ENCODE measurements at places on chromosomes 6 and 20.

GRCh38 chr6:125361868-125362267, 60.1 kb upstream of the HDDC2 start:
- no peak for DNase-seq

GRCh38 chr20:48604936-48605335, 222.9 kb downstream of the PREX1 start:
- no peak for DNase-seq

DNA sequence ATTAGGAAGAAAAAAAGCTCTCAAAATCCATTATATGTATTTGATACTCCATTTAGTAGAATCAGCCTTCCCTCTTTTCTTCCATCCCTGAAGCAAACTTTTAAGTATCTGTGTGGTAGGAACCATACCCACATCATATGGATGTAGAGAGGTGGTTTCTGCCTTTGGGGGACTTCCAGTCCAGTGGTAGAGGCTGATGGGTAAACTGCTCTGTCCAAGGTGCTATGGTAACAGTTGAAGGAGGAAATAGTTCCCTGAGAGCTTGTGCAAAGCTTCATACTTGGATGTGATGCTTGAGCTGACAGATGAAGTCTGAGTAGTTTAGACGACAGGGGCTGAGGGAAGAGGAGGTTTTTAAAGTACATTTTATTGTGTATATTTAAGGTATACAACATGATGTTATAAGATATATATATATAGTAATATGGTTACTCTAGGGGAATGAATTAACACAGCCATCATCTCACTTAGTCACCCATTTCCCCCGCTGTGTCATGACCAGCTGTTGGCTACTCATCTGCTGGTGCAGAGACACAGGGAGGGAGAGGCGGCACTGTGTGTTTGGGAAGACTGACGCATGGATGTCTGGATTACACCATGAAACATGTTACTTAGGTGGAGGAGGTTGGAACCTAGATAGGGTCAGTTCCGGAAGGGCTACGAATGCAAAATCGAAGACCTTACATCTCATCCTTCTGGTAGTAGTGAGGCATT, 185.2 kb downstream of the FARS2 start:
- no peak for DNase-seq

GRCh38 chr6:160065200-160065599, 56.4 kb upstream of the SLC22A1 start:
- no peak for DNase-seq

- no peak for DNase-seq
Measured at GRCh38 chr20:62268228-62268900, 30.0 kb downstream of the OSBPL2 start.

- DNase-seq: no peak
Measured at GRCh38 chr20:1124421-1124820, 6.0 kb downstream of the PSMF1 start.

DNA sequence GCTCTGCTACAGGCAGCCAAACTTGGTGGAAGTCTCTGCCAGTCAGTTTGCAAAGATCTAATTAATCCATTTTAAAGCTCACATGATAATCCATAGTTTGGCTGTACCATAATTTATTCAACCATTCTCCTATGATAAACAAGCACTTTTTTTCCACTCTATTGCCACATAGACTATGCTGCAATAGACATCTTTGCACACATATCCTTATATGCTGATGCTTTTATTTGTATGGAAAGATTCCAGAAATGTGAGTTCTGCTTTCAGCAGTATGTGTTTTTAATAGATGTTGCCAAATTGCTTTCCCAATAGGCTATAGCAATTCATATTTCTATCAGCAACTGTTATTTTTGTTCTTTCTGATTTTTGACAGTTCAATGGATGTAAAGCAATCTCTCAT, 628.0 kb downstream of the KIF16B start:
- DNase-seq: no peak

DNA sequence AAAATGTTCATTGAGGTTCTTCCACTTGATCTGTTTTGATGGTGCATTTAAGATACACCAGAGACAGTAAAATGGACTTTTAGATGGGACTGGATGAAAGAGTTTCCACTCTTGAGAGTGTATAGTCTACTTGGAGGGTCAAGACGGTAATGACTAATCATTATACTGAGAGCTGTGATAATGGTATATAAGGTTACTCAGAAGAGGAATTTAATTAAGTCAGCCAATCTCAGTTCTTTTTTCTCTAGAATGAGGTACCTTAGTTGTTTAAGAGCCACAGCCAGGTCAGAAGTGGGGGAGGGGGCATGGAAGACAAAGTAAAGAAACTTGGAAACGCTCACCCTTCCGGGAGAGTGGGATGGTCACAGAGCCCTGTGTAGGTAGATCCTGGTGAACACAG, 123.9 kb downstream of the MAP3K4 start:
- no peak for DNase-seq

DNA sequence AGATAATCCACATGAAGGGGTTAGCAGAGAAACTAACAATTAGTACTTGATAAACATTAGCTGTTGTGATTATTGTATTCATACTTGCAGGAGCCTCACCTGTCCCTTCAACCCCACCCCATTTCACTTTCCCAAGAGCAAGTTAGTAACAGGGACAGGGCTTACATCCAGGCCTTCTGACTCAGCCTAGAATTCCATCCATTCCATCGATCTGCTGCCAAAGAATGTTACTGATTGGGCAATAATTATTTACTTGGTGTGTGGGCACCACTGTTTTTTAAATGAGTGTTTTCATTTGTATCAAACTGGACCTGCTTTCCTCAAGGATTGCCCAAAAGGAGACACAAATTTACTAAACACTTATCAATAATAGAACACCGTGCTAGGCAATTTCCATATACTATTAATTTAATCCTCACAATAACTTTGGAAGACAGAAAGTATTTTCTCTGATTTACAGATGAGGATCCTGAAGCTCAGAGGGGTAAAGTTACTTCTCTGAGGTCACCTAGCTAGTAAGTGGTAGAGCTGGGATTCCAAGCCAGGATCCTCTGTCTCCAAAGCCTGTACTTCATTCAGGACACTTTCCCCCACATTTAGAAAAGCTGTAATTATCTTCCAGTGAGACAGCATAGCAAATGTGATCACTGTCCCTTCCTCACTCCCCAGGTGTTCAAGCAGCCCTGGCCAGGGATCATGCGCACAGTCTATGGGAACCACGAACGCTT, 32.8 kb downstream of the GSS start:
- DNase-seq: no peak

DNA sequence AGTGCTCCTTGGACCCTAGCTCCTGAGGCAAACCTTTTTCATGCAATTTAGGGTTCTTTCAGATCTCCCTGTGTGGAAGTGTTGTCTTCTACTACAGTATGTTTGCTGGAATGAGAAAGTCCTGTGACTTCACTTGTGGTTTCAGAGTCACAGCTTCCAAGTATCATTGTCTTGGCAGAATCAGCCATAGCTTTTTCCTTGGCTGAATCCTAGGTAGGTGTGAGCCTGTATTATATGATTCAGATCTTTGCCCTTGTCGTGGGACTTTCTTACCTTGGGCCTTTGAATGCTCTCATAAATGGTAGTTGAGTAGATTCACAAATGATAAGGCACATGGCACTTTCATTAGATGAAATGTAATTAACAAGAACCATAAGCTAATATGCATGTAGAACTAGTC, 16.5 kb downstream of the CARMIL1 start:
- DNase-seq: no peak

- DNase-seq: no peak
Measured at GRCh38 chr6:12339808-12340487, 49.8 kb downstream of the EDN1 start.

- no peak for DNase-seq
Measured at GRCh38 chr6:156953479-156954146, 176.4 kb downstream of the ARID1B start.

- no peak for DNase-seq
Measured at GRCh38 chr6:139402876-139403386, 28.5 kb upstream of the CITED2 start.

- no peak for DNase-seq
Measured at GRCh38 chr20:34468951-34469350, 47.3 kb upstream of the DYNLRB1 start.

GRCh38 chr20:54476169-54477009, 996 bp downstream of the DOK5 start:
- no peak for DNase-seq

DNA sequence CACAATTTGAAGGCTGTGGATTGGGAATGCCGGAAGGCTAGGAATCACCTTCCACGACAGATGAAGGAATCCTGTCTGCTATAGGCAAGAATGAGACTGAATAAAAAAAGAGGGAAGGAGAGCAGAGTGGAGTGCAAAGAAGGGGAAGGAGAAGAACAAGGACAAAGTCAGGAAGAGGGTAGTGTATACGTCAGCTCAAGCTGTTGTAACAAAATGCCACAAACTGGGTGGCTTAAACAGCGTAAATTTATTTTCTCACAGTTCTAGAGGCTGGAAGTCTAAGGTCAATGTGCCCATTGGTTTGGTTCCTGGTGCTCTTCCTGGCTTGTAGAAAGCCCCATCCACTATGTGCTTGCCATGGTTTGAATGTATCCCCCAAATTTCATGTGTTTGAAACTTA, 104.5 kb downstream of the TTLL2 start:
- no peak for DNase-seq

GRCh38 chr6:165660857-165661663, 2.0 kb downstream of the PDE10A start:
- no peak for DNase-seq

- DNase-seq: no peak
Measured at GRCh38 chr6:4103929-4104328, 25.0 kb upstream of the FAM217A start.

DNA sequence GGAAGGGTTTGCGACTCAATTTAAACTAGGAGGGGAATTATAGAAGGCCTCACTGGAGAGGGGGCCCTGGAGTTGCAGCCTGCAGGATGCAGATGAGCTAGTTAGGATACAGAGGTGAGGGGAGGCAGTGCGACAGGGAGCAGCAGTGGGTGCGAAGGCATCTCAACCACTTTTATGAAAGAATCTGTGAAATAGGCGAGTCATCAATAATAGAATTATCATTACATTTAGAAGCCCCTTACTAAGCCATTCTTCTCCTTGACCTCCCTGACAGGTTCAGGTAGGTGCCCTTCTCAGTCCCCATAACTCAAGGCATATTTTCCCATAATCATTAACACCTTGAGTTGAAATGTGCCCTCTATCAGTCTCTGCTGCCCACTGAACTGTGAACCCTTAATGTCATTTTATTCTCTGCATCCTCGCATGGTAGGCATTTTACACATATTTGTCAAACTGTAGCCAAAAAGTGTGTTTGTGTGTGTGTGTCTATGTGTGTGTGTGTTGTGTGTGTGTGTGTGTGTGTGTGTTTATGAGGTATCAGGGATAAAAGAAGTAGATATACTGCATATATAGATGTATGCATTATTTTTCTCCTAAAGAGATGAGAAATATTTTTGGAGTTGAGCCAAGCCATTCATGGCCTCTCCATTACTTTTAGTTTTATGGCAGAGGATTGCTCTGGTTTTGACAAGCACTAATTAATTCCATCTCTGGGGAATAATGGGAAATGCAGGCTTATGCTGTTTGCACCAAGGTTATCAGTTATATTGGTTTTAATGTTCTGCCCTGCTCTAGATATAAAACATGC, 898.8 kb downstream of the KIF16B start:
- DNase-seq: no peak

DNA sequence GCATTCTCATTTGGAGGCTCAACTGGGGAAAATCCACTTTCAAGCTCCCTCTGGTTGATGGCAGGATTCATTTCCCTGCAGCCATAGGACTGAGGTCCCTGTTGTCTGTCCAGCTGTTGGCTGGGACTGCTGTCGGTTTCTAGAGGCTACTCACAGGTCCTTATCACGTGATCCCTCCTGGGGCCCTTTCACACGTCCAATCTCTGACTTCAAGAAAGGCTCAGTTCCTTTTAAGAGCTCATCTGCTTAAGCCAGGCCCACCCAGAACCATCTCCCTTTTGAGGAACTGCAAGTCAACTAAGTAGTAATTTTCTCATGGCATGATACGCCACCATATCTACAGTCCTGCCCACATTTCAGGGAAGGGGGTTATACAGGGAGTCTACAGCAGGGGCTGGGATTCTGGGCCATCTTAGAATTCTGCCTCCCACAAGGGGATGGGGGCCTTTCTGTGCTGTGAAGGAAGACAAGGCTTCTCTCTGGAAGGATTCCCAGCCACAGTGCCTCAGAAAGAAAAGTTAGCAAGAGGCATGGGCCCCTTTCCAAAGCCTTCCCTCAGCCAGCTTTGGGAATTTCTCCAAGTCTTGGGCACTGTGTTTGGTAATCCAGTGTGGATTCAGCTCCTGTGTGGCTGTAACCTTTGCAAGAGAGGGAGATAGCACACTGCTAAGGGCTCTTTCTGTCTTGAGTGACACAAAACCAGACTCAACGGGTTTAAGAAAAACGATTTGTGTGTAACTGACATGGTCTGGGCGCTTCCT, 66.4 kb downstream of the CTCFL start:
- DNase-seq: no peak

DNA sequence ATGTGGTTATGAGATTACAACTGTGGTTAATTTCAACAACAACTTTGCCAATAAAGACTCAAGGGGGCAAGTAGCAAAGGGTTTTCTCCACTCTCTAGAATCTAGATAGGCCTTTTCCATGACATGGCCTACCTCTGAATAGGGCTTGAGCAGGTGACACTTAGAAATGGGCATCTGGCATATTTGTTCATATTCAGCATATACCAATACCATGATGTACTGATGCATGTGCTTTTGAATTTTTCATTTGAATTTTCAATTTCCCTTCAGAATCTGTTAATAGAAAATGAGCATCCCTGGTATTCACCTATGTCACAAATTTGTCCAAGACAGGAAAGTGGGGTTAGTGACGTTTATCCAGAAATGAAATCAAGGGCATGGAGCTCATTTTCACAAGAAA, 757.5 kb upstream of the NRSN1 start:
- DNase-seq: no peak

DNA sequence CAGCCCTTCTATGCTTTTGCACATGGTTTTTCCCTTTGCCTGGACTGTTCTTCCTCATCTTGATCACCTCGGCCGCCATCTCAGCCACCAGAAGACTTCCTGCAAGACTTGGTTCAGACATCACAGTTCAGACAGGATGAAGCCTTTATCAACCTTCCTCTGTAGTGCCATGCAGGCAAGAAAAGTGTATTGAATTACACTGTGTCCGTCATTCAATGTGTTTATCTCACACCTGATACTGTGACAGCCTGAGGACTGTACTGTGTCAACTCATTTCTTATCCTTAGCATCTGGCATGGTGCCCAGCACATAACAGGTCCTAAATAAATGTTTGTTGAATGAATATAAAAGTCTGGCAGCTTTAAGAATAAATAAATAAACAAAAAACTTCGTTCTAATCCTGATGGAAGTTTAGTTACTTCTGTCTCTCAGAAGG, 133.3 kb upstream of the MAN1A1 start:
- DNase-seq: no peak

DNA sequence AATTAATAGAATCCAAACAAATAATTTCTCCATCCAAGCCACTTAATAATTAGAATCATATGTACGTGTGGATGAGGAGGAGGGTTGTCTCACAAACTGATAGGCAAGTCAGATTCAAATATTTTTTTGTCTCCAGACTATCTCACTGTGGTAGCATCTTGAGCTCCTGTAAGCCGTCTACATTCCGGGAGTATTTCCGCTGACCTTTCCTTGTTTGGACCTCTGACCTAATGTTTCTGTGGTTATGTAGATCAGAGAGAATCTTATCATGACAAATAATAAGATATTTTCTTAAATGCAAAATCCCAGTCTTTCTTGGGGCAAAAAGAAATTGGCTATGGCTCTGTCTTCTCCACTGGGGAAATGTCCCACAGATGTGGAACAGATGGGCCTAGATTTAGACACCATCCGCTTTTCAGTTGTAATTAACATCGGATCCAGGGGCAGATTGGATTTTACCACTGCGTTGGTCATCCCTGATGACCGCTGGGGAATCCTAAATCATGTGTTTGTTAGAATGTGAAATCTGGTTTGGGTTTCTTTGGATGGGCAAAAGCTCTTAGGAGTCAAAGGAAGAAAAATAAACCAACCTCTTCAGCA, 197.1 kb upstream of the RIN2 start:
- no peak for DNase-seq

Data from activated T-cell treated with anti-CD3 and anti-CD28 coated beads for 1 hour (primary cell).